ENCODE measurements at places on chromosomes 16 and 17.

DNA sequence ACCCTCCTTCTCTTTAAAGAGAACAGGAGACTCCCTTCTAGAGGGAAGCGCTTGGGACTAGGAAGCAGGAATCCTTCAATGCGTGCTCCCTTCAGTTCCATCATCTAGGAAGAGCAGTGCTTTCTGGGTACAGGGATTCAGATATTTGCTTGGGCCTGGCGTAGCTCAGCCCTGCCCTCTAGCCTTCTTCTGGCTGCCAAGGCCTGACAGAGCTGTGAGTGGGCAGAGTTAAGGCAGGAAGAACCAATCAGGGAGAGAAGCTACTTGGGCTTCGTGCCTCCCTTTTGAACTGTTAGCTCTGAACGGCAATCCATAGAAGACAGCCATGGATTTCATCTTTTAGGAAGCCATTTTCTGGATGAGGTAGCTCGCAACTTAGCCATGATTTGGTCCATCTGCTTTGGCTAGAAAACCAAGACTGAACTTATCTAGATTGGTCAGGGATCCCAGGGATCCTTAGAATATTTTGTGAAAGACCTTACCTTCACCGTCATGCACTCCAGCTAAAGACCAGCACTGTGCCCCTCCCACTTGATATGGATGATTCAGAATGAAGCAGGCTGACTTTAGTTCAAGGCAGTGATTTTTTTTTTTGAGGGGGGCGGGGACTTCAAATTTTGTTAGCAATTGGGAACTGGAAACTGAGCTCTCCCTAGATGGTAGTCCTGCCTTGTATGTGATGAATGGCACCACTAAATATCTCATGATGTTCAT lies 2.5 kb upstream of the CORO6 start:
- no peak for DNase-seq

- DNase-seq: no peak
Measured at GRCh38 chr16:728890-729744, 2.2 kb downstream of the HAGHL start.

DNA sequence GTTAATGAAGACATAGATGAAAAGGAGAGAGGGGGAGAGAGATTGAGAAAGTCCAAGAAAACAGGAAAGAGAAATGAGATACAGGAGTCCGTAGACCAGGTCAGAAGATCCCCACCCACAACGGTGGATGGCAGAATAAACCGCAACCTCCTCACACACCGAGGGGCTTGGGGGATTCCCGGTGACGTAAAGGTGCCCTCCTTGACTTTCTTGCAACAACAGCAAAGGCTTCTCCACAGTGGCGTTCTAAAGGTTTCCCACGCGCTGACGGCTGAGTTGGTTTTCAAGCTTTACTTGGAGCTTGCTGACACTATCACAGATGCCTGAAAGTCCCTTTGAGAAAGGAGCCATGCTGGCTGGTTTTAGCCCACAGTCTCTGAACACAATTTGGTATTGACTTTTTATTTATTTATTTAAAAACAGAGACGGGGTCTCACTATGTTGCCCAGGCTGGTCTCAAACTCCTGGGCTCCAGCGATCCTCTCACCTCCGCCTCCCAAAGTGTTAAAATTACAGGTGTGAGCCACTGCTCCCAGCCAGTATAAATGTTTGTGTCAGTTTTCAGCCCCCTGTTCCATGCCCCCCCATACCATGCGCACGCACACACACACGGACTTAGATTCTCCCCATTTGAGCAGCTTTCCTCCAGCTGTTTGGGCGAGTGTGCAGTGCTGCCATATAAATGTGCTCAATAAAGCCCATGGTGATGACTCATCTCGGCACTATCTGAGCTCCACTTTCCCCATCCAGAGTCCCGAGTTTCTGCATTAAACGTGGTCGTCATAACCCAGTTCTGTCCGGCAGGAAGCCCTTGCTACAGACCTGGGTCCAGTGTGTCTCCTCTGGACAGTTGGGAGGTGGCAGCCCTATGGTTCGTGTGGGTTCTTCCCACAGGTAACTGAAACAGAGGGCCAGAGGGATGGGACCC lies 33.0 kb upstream of the SEC14L1 start:
- no peak for DNase-seq

- no peak for DNase-seq
Measured at GRCh38 chr16:25546791-25547190, 145.0 kb upstream of the HS3ST4 start.

DNA sequence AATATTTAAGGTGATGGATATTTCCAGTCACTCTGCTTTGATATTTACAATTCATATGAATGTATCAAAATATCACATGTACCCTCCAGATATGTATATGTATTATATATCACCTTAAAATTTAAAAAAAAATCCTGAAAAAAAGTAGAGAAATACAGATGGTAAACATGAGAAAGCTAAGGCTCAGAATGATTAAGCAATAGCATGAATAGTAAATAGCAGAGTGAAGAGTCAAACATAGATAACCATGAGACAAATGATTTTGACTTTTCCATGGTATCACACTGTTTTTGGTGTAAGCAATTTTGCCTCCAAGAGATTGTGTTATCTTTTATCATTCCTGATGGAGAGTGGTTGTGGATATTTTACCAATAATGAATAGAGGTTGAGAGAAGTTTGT lies 868.8 kb downstream of the CDH11 start:
- no peak for DNase-seq

GRCh38 chr16:29940656-29941055 lies 14.6 kb upstream of the KCTD13 start:
- DNase-seq: no peak

GRCh38 chr16:57682809-57683635 lies 11.6 kb upstream of the DRC7 start:
- no peak for DNase-seq

All from stimulated activated CD4-positive, alpha-beta T cell treated with anti-CD3 and anti-CD28 coated beads, Interleukin-15, amount 100 ng/mL, for 1 hour (primary cell).